ENCODE measurements at places on chromosomes 1 and 21.

GRCh38 chr1:172756024-172756423, 97.1 kb downstream of the FASLG start:
- DNase-seq = no peak

DNA sequence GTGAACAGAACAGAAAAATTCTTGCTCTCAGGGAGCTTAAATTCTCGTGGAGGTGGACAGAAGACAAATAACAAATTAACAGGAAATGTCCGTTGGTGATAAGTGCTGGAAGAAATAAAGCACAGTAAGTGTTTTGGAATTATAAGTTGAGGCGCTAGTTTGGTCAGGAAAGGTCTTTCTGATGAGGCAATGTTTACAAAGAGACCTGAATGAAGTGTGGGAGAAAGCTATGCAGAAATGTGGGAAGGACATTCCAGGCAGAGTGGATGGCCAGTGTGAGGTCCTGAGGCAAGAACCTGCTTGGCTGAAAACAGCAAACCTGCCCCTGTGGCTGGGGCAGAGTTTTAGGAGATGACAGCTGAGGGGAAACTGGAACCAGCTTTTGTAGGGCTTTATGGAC, 23.3 kb downstream of the NGF start:
- no peak for DNase-seq

- peak; percentile 61 for DNase-seq
Measured at GRCh38 chr1:202315576-202316168, 26.1 kb downstream of the UBE2T start.

GRCh38 chr1:241770115-241770514, 77.9 kb upstream of the EXO1 start:
- DNase-seq = no peak

DNA sequence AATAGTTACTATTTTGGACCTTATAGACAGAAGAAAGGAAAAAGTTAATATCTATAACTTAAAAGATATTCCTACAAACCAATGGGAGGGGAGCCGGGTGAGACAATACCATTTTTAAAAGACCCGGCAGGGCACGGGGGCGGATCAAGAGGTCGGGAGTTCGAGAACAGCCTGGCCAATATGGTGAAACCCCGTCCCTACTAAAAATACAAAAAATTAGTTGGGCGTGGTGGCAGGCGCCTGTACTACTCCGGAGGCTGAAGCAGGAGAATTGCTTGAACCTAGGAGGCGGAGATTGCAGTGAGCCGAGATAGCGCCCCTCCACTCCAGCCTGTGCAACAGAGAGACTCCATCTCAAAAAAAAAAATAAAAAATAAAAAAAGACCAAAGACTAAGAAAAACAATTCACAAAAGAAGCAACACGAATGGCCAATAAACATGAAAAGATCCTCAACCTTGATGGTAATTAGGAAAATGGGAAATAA, 1.2 kb upstream of the PSMB2 start:
- no peak for DNase-seq

- DNase-seq = peak; percentile 82
Measured at GRCh38 chr1:238252033-238252802, 361.5 kb upstream of the ZP4 start.

DNA sequence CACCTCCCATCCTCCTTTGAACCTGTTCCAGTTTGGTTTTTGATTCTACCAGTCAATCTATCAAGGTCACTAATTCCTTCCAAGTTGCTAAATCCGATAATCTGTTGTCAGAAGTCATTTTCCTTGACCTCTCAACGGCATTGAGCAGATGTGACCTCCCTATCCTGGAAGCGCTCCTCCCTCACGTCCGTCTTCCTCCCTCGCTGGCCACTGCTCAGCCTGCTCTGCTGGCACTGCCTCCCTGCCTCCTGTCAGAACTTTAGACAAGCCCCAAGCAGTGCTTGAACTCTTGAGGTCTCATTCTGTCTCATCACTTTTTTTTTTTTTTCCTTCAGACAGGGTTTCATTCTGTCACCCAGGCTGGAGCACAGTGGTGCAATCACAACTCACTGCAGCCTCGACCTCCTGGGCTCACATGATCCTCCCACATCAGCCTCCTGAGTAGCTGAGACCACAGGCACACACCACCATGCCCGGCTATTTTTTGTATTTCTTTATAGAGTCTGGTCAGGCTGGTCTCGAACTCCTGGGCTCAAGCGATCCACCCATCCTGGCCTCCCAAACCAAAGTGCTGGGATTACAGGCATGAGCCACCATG, 4.4 kb upstream of the ACOT7 start:
- DNase-seq = no peak

DNA sequence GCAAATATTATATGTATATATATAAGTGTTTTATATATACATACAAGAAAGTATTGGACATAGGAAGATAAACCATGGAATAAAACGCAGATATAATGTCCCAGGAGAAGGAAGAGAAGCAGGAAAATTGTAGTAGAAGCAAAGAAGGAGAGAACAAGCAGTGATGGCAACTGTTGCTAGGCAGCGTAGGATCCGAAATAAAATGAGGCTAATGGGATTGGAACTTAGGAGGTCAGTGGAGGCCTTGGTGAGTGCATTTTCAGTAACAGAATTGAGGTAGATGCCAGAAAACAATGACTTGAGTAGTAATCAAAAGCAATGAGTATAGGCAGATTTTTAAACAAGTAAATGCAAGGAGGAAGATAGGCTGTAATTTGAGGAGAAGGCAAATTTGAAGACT, 265.8 kb downstream of the LRRC7 start:
- peak; percentile 3 for DNase-seq

DNA sequence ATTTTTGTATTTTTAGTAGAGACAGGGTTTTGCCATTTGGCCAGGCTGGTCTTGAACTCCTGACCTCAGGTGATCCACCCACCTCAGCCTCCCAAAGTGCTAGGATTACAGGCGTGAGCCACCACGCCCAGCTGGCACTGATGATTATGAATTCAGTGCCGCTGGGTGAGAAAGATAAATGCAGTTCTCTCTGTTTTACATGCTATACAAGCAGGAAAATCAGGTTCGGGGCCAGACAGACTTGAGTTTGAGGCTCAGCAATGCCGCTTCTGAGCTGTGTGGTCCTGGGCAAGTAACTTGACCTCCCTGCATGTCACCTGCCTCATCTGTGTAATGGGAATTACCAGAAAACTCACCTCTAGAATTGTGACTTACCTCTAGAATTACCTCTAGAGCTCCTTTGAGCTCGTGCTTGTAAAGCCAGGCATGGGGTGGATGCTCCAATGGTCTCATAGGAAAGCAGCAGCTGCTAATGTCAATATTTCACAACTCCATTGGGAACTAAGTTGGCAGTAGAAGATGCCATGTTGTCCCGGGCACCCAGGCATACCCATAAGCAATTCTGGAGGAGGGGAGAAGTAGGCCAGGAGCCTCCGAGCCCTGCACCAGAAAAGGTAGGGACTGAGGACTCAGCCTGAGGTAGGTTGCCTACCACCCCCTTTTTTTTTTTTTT, 119.8 kb upstream of the SLC25A33 start:
- no peak for DNase-seq

DNA sequence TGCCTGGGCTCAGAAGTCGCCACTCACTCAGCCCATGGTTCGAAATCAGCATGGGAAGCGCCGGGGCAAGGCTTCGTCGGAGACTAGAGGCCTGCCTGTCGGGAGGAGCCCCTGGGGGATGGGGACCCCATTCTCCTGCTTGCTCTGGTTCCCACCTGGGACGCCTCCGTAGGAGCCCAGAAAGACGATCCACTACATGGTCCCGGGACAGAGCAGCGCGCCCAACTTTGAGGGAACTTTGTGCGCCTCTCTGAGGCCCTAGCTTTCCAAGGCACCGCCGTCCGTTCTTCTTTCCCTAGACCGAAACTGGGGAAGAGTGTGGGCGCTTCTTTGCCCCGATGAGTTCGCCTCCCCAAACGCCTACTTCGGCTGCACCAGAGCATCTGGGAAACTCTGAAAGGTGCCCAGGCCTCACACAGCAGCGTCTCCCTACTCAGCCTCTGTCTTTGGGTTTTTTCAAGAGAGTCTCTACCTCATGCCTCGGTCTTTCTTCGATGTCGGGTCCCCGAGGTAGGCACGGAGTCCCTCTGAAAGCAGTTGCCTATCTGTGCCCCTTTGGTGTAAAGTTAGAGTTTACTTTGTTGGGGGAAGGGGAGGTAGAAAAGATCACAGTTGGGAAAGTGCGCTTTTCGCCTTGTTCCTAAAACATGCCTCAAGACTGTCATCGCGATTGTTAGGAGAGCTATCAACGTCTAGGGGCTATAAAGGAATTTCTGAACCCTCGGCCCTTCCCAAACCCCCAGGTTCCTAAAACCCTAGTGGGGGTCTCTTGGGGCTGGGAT, 14.0 kb downstream of the NR5A2 start:
- DNase-seq = no peak

GRCh38 chr1:29291756-29292155, 55.4 kb downstream of the PTPRU start:
- no peak for DNase-seq

- DNase-seq = no peak
Measured at GRCh38 chr1:77829851-77830250, 50.4 kb downstream of the MIGA1 start.

- DNase-seq = peak; percentile 39
Measured at GRCh38 chr21:39125752-39126485, 57.3 kb downstream of the PSMG1 start.

DNA sequence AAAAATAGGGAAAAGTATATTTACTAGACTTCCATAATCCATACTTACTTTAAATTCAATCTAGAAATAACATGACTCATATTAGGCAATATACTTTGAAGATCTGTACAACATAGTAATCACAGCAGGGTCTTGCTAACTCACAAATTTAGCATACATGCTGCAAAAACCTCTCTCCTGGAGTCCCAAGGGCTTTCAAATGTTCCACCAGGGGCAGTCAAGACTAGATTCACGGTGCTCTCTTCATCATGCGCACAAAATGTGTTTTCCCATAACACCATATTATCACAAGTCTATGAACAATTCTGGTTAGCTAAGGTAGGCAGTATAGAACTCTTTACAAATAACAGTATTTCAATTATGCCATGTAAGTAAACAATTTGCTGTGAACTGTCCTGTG, 45.8 kb downstream of the SSX2IP start:
- DNase-seq = no peak

- DNase-seq = no peak
Measured at GRCh38 chr1:985126-985525, 3.2 kb upstream of the PERM1 start.

DNA sequence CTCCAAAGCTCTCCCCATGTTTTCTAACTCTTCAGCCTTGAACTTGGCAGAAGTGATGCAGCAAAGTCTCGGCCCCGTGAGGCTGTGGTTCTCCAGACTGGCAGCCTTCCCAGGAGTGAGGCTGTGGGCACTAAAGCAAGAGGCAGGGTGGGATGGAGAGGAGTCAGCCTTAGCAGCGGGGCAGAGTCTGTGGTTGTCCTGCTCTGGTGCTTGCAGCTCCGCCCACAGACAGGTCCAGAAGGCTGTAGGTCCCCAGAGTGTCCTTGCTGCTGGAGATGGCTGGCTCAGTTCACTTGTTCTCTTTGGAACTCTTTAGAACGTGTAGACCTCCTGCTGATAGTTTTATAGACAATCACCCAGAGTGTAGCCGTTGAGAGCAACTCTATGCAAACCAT, 142.6 kb downstream of the AJAP1 start:
- DNase-seq = no peak

- DNase-seq = peak; percentile 40
Measured at GRCh38 chr1:26717017-26717491, 21.2 kb downstream of the ARID1A start.

DNA sequence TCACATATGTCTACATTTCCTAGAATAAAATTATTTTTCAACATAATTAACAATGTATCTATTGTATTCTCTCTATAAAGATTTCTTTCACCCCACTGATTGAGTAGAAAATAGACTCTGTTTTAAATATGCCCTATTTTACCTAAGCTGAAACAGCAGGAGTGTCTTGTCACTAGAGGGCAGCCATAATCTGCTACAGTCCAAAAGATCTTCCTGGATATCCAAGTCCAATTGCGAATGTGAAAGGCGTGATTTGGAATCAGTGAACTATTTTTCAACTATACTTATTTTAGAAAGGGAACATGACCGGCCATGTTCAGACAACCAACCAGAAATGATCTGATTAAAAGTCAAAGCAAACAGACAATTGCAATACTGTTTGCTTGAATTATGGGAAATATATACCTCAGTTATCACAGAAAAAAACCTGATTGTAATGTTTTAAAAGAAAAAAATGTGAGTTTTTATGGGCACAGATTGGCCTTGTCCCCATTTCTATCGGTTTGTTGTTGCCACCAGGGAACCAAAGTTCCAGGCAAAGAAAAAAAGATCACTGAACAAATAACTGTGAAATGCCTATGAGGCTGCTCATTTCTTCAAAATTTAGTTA, 1211.0 kb upstream of the ADGRL4 start:
- peak; percentile 52 for DNase-seq

DNA sequence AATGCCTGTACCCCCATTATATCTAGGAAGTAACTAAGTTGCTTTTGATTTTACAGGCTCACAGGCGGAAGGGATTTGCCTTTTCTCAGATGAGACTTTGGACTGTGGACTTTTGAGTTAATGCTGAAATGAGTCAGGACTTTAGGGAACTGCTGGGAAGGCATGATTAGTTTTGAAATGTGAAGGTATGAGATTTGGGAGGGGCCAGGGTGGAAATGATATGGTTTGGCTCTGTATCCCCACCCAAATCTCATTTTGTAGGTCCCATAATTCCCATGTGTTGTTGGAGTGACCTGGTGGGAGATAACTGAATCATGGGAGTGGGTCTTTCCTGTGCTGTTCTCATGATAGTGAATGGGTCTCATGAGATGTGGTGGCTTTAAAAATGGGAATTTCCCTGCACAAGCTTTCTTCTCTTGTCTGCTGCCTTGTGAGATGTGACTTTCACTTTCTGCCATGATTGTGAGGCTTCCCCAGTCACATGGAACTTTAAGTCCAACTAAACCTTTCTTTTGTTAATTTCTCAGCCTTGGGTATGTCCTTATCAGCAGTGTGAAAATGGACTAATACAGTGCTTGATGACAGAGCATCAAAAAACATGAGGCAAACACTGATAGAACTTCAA, 1119.5 kb downstream of the PLA2G4A start:
- no peak for DNase-seq

DNA sequence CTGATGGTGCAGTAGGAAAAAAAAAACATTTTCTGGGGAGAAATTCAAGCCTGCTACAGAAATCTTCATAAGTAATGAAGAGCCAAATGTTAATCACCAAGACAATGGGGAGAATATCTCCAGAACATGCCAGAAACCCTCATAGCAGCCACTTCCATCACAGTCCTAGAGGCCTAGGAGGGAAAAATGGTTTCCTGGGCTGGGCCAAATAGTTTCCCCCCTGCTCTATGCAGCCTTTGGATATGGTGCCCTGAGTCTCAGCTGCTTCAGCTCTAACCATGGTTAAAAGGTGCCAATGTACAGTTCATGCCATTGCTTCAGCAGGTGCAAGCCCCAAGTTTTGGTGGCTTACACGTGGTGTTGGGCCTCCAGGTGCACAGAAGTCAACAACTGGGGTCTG, 113.1 kb downstream of the ZNF648 start:
- no peak for DNase-seq

- DNase-seq = no peak
Measured at GRCh38 chr1:116306840-116307442, 66.1 kb upstream of the ATP1A1 start.

GRCh38 chr1:41762251-41762650, 156.5 kb downstream of the HIVEP3 start:
- DNase-seq = no peak

- DNase-seq = no peak
Measured at GRCh38 chr1:3049164-3049563, 19.8 kb upstream of the PRDM16 start.

- no peak for DNase-seq
Measured at GRCh38 chr21:26555540-26556146, 17.4 kb downstream of the CYYR1 start.

GRCh38 chr1:7047866-7048265, 262.6 kb downstream of the CAMTA1 start:
- no peak for DNase-seq

GRCh38 chr1:40860706-40861223, 1.4 kb downstream of the CITED4 start:
- DNase-seq = no peak
